ENCODE measurements at places on chromosomes 3 and 15.

- DNase-seq: no peak
Observed at GRCh38 chr3:54986294-54986693, 58.4 kb upstream of the LRTM1 start.

DNA sequence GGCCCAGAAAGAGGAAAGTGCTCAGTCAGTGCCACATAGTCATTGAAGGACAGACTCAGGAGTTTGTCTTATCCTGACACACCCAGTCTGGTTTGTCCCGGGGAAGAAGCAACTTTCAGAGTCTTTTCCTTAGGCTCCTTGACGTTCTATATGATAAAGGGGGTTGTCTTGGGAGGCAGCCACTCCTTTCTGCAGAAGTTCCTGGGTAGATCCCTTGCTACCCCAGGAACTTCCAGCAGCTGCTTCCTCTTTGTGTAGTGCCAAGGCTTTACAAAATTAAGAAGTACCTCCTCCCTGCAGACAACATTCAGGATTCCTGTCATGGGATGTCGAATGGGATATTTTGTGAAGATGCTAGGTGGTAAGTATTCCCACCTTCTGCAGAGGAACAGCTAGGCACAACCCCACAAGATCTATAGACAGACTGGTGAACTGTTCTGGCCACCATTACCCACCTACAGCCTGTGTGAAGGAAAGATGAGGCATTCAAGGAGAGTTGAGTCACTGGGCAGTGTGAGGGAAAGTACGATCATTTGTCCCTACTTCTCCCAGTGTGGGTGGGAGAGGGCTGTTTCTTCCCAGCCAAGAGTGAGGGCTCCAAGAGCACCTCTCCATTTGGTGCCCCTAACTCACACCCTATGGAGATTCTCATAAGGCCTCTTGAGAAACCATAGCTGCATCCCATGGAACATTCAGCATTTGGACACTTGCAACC is 11.3 kb downstream of the TMEM266 start:
- no peak for DNase-seq

DNA sequence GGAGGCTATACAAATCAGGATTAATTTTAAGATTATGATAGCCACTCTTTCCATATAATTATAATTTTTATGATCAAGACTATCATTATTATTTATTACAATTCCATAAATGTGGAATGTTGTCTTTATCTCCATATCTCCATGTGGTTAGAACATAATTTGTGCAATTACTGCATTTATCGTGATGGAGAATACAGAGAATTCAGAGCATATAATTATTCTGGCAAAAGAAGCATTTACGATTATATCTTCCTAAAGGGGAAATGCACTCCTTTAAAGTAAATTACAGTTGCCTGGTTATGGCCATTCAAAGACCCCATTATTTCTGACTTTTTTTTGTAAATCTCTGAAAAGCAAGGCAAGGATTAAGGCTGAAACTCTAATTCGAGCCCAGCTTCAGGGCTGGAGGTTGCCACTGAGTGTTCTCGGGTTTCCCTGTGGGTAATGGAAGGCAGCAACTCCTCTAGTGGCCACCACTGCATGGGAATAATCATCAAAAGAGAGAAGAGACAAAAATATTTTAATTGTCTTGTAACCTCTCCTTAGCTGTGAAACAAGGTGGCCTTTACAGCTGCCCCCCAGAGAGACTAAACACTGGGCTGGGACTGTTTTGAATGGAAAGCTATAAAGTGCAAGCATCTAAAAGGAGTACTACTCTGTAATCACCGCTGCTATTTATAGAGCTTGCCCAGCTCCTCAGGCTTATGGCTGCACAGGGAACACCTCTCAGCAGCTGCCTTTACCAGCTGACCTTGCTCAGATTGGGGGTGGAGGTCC is 59.8 kb upstream of the PRTG start:
- DNase-seq: peak; percentile 43

GRCh38 chr3:78483090-78483489 is 1284.7 kb downstream of the ROBO1 start:
- DNase-seq: no peak

DNA sequence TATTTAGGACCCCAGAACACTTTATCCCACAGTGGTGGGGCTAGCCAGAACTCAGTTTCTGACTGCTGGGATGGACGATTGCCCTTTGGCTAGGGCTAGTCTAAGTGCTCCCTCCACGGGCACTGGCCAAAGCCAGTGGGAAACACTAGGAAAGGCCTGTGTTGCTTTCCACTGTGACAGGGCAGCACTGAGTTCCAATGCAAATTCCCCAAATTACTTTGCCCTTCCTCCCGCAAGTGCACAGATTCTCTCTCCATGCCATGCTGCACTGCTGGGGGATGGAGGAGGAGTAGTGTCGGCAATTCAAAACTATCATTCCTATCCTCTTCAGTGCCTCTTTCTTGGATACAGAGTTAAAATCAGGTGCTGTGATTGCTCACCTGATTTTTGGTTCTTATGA is 100.0 kb downstream of the SH3GL3 start:
- DNase-seq: no peak

DNA sequence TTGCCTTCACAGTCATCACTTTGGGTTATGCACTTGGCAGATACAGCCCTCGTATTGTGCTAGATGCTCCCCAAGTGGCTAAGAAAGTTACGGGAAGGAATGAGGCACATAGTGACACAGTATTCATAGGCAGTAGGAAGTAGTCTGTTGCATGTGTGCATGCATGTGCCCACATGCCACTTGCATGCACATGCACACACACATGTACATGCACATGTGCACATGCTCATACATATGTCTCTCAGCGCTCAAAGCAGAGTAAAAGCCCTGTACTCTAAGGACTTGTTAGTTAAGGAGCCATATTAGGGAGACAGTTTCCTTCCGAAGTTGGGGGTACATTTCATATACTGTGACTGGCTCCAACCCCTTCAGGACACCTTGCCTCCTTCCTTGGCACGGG is 128.9 kb downstream of the CHCHD6 start:
- no peak for DNase-seq

GRCh38 chr15:68603216-68603595 is 24.4 kb downstream of the CORO2B start:
- no peak for DNase-seq

DNA sequence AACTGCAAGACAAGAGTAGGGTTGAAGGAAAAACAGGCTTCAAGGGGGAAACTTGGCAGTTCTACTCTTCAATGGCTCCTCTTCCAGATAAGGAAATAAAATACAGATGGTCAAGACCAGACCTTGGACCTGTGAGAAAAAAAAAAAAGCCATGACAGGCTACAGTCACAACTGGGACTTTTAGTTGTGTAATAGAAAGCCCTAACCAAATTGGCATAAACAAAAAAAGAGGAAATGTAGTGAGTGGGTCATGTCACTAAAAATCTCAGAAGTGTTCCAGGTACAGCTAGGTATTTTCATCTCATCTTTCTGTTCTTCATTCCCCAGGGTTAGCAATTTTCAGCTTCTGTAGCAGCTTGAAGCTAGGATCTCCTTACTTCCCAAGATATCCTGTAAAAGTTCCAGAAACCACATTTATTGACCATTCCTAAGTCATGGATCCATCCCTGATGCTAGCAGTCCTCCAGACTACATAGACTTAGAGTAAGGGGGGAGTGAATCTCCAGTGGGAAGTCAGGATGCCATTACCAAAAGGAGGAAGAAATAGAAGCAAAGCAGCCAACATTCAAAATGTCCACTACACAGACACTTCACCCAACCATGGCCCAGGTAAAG is 61.0 kb upstream of the CSTA start:
- no peak for DNase-seq

DNA sequence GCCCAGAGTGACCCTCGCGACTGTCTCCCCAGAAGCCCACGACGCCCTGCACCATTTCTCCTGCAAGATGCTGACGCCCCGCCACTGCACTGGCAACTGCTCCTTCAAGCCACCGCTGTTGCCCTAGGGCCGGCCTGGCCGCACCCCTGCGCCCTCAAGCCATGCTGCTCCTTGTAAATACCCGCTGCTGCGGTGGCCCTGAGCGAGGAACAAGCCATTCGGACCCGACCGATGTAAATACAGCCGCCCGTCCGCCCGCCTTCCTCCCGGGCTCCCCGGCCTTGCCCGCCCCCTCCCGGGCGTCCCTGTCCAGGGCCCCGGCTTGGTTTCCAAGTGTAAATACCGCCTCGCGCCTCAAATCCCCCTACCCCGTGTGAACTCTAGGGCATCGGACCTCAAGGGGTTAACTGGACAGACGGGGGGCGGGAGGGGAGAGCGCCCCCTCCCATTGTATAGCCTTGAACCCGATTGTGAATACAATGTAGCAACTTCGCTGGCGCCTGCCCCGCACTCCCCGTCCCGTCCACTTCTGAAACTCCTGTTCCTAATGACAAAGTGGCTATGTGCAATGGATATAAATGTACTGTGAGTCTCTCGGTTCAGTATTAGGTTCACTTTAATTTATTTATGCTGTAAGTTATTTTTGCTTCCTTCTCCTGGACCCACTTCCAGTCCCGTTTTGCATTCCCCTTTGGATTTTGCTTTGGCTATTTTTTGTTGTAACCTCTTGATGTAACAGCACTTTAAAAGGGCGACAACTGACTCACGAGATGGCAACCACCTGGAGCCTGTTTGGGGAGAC is 5.9 kb downstream of the RNU6-1 start:
- DNase-seq: peak; percentile 50

- DNase-seq: no peak
Observed at GRCh38 chr3:117630885-117631284, 921.3 kb downstream of the TUSC7 start.

DNA sequence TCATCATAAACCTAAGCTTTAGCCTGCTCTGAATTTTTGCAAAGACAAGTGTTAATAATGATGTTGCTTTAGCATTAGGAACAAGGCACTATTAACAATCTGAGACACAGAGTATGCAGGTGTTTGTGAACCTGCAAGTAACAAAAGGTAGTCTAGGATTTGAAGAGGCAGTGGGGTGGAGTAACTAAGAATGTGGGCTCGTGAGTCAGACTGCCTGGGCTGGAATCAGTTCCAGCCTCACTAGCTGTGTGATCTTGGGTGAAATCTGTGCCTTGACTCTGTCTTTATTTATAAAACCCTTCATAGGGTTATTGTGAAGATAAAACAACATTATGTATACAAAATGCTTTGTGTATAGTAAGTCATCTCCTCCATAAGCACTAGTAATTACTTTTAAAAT is 610.6 kb upstream of the CFAP20DC start:
- no peak for DNase-seq

- DNase-seq: no peak
Observed at GRCh38 chr3:138394686-138395085, 39.7 kb upstream of the ESYT3 start.

DNA sequence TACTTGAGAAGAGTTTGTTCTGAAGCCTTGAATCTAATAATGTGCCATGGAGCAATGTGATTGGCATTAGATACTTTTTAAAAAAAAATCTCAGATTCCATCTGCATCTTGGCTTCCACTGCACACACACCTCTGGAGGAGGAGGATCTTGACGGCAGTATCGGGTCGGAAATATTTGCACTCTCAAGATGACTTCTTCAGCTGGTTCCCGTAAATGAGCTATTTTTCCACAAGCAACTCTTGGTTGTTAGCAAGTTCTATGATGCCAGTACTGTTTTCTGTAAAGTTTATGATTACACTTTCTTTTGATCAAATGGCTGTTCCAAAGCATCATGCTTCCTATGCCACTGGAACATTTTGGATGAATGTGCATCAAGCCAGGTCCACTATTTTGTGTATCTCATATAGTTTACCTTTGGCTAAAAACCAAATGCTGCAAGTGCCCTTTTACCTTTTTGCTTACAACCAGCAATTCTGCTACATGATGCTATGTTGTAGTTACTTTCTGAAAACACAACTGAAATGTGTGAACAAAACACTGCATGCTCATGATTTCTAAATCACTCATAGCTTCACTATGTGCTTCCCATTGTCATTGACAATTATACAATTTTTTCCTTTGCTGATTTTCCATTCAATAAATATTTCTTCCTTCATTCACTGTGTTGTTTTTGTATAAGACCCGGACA is 43.8 kb downstream of the CCR3 start:
- DNase-seq: no peak

- DNase-seq: no peak
Observed at GRCh38 chr15:63043335-63044076, 959 bp downstream of the TPM1 start.

GRCh38 chr3:149377408-149378364 is at the start of gene TM4SF1:
Gene TM4SF1 (minus strand): TSS chr3:149377649. CDS start chr3:149377547, 102 bp downstream.
- DNase-seq: peak; percentile 73

DNA sequence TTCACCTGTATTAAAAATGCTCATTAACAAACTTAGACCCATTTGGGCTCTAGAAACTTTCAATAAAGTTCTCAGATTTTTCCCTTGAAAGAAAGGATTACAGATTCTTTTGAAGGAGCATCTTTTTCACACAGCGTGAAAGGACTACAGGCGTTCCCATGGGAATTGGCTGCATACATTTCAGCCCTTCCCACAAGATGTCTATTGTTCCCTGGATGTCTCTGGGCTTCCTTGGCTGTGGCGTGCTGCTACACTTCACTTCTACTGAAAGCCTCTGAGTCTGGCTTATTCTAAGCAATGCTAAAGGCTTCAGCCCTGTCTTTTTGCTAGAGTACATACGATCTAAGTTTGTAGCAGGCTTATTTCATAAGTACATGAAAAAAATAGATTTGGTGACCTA is 1.4 kb downstream of the VEPH1 start:
- no peak for DNase-seq

DNA sequence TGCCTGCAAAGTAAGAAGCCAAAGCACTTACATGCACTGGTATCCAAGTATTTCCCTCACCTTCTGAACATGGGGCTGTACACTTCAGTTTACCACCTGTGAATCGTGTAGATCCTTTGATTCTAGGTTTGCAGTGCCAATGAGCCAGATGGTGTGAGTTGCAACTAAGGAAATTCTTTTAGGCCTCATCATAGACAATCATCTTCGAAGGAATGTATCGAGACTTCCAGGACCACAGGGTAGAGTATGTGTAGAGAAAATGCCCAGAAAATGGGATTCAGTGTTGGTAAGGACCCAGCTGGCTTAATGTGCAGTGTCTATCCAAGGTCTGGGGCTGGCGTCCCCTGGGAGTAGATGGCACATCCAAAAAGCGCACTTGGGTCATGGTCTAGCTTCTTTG is 323.2 kb upstream of the TPM1 start:
- DNase-seq: no peak

DNA sequence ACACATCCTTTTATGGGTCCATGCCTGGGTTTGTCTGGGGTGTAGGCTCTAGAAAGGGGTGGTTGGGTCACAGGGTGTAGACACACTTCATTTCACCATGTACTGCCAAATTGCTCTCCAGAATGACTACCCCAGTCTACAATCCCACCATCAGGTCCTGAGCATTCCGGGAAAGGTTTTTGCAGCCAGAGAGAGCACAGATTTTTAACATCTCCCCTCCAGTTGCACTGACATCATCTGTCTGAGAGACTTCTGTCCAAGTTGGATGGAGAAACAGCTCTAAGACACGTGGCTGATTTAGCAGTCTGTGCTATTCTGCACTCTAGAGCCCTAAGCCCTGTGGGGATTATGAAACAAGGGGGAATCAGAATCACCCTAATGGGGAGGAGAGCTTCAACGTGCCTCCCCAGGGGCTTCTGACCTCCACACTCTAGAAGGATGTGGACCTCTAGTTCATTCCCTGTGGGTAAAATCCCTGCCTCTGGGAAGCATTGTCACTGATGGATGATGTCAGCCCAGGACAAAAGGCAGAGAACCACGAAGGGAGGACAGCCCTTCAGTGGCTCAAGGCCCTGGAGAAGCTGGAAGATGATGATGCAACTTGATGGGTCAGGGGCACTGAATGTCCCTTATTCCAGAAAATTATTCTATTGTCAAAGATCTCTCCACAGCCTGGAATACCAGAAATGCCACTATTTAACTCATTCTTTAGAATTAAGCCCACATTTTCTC is 71.5 kb downstream of the CD200R1L start:
- no peak for DNase-seq

- DNase-seq: no peak
Observed at GRCh38 chr3:4866866-4867265, 112.4 kb upstream of the BHLHE40 start.

- DNase-seq: no peak
Observed at GRCh38 chr15:34365091-34365825, 1.7 kb downstream of the LPCAT4 start.

Measured in COR-L47 (cell line).